ENCODE measurements at places on chromosomes 12 and 14.
A peak's percentile ranks its signal among the peaks of the same experiment; 100 is the strongest.

- no peak for DNase-seq
Measured at GRCh38 chr14:103657471-103657870, 28.5 kb downstream of the KLC1 start.

DNA sequence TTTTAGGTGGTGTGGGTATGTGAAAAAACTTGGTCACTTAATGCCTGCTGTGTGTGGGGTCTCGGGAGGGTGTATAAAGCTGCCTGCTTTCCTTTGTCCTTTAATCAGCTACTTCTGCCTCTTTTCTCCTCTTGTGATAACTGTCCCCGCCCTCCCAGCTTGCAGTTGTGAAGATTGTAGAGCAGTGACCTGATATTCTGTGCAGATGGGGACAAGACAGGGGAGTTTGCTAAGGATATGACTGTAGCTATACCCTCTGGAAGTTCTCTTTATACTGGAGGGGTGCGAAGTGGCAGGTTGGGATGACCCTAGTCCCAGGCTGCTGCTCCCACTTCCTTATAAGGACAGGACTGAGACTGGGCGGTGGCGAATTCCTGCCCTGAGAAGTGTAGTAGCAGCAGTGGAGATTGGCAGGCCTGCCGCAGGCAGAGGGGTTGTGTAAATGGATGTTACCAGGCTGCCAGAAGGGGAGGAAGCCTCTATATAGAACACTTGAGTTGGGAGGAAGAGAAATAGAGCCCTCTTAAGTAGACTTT is 835 bp downstream of the MYL6 start:
- peak; percentile 7 for DNase-seq

DNA sequence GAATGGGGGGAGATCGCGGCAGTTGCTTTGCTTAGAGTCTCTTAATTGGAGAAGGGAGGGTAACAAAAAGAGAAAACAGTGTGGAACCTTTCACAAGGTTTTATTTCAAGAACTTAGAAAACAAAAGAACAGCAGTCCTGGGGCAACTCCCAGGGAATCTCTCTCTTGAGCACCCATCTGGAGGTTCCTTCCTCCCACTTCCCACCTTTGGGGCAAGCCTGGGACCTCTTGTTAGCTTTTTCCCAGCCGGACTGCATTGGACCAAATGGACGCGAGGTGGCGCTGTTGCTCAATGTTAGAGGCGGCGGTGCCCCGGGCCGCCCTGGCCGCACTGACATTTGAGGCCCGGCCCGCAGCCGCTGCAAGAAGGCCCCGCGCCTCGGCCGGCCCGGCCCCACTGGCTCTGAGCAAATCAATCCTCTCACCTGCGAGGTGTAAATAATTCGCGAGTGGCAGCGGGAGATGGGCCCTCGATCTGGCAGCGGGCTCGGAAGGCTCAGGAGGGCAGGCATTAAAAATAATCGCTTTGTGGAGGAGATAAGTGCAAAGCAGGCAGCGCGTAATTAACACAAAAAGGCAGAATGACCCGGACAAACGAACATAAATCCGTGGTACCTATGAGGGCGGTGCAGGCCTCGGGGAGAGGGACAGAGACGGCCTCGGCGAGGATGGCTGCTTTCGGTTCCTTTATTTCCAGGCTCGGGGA is 2.8 kb upstream of the HOXC8 start:
- peak; percentile 95 for DNase-seq

GRCh38 chr12:89273525-89273924 is 78.8 kb downstream of the DUSP6 start:
- no peak for DNase-seq

- no peak for DNase-seq
Measured at GRCh38 chr12:27319848-27320247, 12.8 kb upstream of the BMAL2 start.

DNA sequence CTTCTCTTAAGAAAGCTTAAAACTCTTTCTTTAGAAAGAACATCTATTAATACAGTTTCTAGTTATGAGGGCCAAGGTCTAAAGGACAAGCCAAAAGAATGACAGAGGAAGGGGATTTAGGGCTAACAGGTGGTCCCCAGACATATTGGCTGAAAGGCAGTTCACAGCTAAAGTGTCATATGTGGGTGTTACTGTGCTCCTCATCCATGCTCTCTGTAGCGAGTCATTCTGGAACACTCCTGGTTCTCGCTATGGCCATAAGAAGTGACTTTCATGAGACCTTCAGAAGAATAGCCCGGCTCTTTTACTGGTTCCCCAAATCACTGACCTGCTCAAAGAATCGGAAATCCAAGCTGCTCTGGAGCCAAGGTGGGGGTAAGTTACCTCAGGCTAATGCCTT is 55.0 kb downstream of the TBK1 start:
- no peak for DNase-seq

- no peak for DNase-seq
Measured at GRCh38 chr14:75821831-75822521, 159.8 kb downstream of the TGFB3 start.

DNA sequence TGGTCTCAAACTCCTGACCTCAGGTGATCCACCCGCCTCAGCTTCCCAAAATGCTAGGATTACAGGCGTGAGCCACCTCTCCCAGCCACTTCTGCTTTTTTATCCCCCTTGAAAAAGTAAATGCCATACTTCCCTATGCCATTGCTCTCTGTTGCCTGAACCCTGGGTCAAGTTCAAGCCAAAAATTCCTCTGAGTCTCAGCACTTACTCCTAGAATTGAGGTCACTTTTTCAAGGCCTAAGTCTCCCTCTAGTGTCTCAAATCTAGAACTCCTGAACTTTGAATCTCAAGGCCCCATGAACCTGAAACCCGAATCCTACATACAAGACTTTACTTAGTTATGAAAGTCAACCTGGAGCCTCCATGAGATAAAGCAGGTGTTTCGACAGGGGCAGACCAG is 1.4 kb upstream of the APOBEC1 start:
- DNase-seq: no peak

- no peak for DNase-seq
Measured at GRCh38 chr12:65836419-65837197, 12.3 kb downstream of the HMGA2 start.

DNA sequence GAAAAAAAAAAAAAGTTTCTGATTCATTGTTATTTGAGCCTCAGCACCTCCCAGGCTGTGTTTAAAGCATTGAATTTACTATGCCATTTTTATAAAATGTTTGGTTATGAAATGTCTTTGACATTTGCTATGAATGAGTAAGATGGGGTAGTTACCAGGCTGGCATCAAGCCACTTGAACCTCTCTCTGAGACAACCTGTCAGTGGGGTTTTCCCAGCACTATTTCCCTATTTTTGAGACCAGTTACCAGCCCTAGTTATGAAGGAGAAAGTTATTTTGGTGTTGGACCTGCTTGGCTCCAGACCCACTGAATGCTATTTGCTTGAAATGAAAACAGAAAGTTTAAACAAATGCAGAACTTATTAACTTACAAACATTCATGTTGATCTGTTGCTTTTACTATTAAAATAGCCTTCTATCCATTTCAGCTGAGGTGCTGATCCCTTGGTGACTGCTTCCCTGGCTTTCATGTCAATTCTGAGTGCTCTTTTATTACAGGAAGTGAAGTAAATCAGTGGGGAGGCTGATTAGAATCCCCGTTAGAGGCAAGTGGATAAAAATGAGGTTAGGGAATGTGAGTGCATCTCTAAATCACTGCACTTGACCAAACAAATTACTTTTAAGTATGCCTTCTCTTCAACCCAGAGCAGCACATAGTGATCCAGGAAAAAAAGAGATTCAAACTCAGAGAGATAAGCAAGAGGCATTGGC is 37.8 kb downstream of the LLPH start:
- no peak for DNase-seq

DNA sequence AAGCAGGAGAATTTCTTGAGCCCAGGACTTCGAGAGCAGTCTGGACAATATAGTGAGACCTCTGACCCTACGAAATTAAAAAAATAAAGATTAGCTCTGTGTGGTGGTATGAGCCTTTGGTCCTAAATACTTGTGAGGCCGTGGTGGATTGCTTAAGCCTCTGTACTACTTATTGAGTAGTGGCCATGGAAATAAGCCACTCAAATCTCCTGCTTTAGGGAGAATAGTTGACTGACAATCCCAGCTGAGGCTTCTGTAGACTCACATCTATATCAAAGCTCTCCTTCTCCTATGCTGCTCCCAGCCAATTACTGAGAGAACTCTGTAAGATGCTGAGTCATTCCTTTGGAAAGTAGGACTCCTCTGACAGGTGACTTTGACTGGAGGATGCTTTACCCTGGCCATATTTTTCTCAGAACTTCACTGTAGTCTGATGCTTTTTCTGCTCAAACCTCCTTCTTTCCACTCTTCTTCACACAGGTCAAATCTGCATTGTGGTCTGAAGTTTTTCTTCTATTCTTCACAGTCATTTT is 420.2 kb downstream of the SLC6A15 start:
- DNase-seq: no peak

GRCh38 chr14:94584591-94585280 is 3.5 kb downstream of the SERPINA5 start:
- DNase-seq: no peak

- DNase-seq: no peak
Measured at GRCh38 chr12:10243818-10244520, 31.3 kb downstream of the GABARAPL1 start.
